ENCODE measurements at places on chromosomes 4 and X.

GRCh38 chrX:42149765-42150164 is 226.4 kb upstream of the CASK start:
- DNase-seq, result no peak

DNA sequence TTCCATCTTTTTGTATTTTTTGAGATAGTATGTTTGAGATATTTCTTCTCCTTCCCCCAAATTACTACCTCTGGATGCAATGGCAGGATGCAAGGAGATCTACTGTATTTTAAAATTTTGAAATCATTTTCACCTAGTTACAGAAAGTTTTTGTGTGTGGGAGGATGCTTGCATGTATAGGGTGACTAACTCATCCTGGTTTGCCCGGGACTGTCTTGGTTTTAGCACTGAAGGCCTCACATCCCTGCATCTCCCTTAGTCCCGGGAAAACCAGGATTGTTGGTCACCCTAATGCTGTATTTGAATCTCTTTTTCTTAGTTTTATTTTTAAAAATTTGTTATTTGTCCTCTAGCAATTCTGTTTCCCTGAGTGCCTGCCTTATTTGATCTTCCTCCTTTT is 12.1 kb downstream of the SUPT20HL2 start:
- DNase-seq, result no peak

- no peak for DNase-seq
Measured at GRCh38 chr4:10504570-10505179, 47.4 kb upstream of the ZNF518B start.

DNA sequence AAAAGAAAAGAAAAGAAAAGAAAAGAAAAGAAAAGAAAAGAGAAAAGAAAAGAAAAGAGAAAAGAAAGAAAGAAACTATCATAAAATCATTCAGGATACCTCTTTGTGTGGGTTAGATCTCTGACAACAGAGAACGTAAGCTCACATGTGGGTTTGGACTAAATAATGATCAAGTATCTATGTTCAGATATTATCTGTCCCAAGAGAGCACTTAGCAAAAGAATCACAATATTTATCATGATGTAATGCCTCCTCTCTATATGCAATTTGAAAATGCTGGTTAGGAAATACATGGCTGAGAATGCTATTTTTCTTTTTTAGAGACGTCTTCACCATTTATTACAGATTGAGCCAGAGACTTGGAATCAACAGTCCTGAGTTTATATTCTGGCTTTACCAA is 191.3 kb downstream of the KCNIP4 start:
- no peak for DNase-seq

- DNase-seq, result no peak
Measured at GRCh38 chr4:102519925-102520324, 18.8 kb downstream of the NFKB1 start.

- no peak for DNase-seq
Measured at GRCh38 chr4:151100531-151100930, 1.1 kb downstream of the RPS3A start.

DNA sequence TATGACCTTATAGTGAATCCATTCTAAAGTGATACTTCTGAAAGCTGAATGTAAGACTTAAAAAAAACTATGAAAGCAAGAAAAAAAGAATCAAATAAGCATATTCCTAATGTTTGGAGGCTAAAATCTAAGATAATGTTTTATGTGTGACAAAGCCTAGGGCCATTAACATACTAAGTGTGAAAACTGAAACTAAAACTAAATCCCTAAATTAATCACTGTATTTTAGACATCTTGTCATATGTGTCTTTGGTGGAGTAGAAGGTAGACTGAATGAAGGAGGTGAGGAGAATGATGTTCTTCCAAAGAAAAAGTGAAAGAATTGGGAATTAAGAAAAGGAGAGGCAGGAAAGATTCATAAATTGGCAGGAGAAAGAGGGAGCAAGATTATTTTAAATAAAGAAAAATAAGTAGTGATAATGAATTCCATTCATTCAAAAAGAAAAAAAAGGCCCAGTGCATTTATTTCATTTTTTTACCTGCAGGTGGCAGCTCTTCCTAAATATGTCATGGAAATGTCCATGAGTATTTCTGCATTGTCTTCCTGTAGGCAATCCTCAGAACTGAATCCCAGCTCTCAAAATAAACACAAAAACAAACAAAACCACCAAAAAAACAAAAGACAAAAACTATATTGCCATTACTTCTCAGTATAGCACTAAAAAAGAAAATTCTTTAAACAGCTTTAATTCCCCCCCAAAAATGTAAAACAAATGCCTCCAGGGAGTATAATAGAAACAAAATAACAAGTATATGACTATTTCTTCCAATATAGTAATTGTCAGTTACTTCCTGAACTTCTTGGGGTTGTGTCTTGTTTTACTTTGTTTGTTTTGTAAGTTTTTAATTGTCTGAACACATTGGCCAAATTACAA is 17.0 kb upstream of the AP1AR start:
- DNase-seq, result no peak

- DNase-seq, result no peak
Measured at GRCh38 chr4:25976780-25977179, 62.8 kb downstream of the SMIM20 start.

DNA sequence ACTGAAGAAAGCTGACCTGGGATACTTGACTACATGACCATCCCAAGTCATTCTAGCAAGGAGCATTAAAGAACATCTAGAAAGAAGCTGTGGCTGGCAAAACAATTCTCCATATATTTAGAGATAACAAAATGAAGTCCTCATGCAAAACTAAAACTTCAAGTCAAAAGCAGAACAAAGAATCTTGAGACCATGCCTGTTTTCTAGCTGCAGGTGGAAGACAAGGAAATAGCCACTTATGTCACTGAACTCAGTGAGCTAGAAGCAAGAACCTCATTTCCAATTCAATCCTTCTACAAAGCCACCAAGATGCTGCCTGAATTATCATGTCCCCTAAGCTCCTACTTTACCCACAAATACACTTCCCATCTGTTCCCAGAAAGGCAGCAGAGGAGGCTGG is 13.8 kb downstream of the USP46 start:
- DNase-seq, result no peak

DNA sequence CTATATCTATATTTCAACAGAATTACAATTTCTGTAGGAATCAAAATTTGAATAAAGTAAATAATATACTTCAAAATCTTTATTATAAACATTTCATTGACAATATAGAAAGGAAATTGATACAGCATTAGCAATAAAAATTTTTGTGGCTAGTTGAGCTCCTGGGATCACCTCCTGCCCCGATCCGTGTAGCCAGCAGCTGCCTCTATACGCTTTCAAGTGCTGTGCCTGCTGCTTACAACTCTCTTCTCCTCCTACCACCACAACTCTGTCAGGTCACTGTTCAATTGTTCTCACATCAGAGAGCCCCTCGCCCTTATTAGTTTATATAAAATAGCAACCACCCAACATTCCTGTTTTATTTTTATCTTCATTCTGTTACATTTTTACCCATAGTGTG is 27.6 kb downstream of the INPP4B start:
- no peak for DNase-seq
